ENCODE measurements at places on chromosomes 11 and 22. TPM values are rescaled to one million over a fixed set of nuclear protein-coding genes. Genes with fewer than 3 reads are reported as not detected.

The TREH gene
- 0.30 TPM for total RNA-seq

GRCh38 chr11:80814813-80815212 lies 1374.0 kb upstream of the TENM4 start:
- H3K4me3 ChIP-seq, result no peak overlapping the region
- no peak for DNase-seq
- no peaks in the 10 kb centered on the region for H3K36me3 ChIP-seq
- H3K27me3 ChIP-seq, result no peaks in the 10 kb centered on the region
- no peaks in the 10 kb centered on the region for H3K4me1 ChIP-seq
- H3K27ac ChIP-seq, result no peak overlapping the region

- DNase-seq, result no peak
- no peak overlapping the region for H3K4me3 ChIP-seq
- peaks cover 7% of the 10 kb centered on the region for H3K4me1 ChIP-seq
- no peaks in the 10 kb centered on the region for H3K36me3 ChIP-seq
Measured at GRCh38 chr11:69934861-69935494, 115.8 kb upstream of the FGF3 start.

- no peak overlapping the region for H3K4me3 ChIP-seq
- no peaks in the 10 kb centered on the region for H3K36me3 ChIP-seq
- no peak overlapping the region for H3K27ac ChIP-seq
- no peaks in the 10 kb centered on the region for H3K27me3 ChIP-seq
- H3K4me1 ChIP-seq, result peaks cover 15% of the 10 kb centered on the region
Measured at GRCh38 chr11:20367313-20367948, 3.9 kb downstream of the HTATIP2 start.

DNA sequence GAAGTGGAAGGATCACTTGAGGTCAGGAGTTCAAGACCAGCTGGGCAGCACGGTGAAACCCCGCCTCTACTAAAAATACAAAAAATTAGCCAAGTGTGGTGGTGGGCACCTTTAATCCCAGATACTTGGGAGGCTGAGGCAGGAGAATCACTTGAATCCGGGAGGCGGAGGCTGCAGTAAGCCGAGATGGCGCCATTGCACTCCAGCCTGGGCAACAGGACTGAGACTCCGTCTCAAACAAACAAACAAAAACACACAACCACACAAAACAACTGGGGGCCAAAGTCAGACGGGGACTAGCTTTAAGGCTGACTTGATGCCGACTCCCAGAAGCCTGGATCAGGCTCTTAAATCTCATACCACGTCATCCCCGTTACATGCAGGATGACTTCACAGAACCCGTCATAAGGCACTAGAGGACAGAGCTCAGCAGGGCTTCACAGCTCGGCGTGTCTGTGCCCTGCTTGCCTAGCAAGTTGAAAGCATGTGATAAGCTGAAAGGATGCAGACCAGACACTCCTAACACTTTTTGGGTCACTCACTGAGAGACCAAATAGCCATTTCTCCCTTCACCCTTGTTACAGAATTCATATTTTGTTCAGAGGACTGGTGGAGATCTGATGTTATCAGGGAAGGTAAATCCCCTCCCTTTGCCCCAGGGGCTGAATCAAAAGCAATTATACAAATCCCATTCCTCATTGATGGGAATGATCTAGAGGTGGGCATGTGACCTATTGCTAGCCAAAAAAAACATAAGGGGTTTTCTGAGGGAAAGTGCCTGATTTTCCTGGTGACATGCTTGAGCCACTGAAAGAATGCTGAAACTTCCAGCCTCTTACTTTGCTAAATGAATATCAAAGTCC lies 65.4 kb downstream of the GAB2 start:
- DNase-seq, result no peak
- no peaks in the 10 kb centered on the region for H3K36me3 ChIP-seq
- H3K27ac ChIP-seq, result no peak overlapping the region
- H3K27me3 ChIP-seq, result no peaks in the 10 kb centered on the region
- peaks cover 70% of the 10 kb centered on the region for H3K4me1 ChIP-seq
- H3K4me3 ChIP-seq, result no peak overlapping the region

All from lower lobe of right lung (tissue), 2 donors.